ENCODE measurements at places on chromosomes 7 and 10. TPM values are rescaled to one million over a fixed set of nuclear protein-coding genes. Genes with fewer than 3 reads are reported as not detected.
A peak's percentile ranks its signal among the peaks of the same experiment; 100 is the strongest.

- DNase-seq, result no peak
Measured at GRCh38 chr7:97871659-97872024, 566 bp downstream of the ASNS start.

The MYL10 gene
- total RNA-seq, result not detected

GRCh38 chr7:142796501-142797390, 26.0 kb downstream of the PRSS2 start:
- no peak for DNase-seq

DNA sequence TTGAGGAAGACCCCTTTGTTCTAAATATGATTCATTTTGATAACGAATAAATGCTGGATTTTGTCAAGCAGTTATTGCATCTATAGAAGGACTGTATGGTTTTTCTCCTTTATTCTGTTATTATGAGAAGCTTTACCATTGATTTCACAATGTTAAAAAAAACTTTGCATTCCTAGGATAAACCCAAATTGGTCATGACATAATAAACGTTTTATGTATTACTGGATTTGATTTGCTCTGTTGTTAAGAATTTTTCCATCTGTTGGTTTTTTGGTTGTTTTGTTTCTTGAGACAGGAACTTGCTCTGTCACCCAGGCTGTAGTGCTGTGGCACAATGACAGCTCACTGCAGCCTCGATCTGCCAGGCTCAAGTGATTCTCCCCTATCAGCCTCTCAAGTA, 2.2 kb upstream of the DNA2 start:
- DNase-seq, result no peak

DNA sequence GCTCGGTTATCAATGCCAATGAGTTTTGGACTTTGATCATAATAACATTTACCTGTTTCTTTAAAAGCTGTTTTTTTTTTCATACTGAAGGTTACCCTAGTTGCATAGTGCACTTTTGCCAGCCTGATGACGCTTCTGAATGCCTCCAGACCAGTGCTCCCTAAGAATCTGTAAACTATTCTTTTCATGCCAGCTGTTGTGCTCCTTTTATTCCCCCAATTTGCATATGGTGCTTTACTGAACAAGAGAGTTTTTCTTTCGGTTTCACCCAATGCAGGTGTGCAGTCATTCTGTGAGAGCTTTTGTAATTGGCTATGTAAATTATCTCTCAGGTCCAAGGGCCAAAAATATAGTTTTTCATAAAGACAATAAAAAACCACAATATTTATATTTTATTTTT, 48.1 kb upstream of the GLCCI1 start:
- no peak for DNase-seq

The OR2A42 gene
- total RNA-seq, result not detected

The ST8SIA6 gene
- 3.6 TPM for total RNA-seq

The DOCK4 gene
- 17.1 TPM for total RNA-seq

The ZMIZ2 gene
- total RNA-seq, result 43.3 TPM

The ICA1 gene
- 62.5 TPM for total RNA-seq

DNA sequence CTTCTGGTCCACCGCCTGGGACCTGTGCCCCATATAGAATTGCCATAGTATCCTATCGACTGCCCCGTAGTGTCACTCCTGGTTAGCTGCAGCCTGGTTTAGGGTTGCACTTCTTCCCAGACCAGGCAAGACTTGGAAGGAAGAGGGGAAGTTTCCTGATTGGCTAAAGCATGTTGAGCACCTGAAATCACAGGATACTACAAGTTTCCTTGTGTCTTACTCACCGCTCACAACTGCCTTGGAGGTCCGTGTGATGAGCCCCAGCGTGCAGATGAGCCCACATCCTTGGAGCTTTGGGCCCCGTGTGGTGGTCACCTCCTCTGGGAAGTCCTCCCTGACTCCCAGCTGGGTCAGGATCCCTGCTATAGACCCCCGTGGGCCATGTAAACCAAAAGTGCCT, 73.9 kb upstream of the GTF2I start:
- DNase-seq, result no peak

The ANKRD30A gene
- 0.21 TPM for total RNA-seq

- no peak for DNase-seq
Measured at GRCh38 chr10:48594803-48595538, 9.9 kb downstream of the ARHGAP22 start.

The MRPS16 gene
- 78.8 TPM for total RNA-seq

The PILRA gene
- 6.5 TPM for total RNA-seq

- no peak for DNase-seq
Measured at GRCh38 chr7:15594461-15594860, 32.6 kb upstream of the AGMO start.

The TMEM26 gene
- 0.85 TPM for total RNA-seq

The ZYX gene
- 156 TPM for total RNA-seq

- DNase-seq, result no peak
Measured at GRCh38 chr10:111338035-111338434, 261.2 kb downstream of the ADRA2A start.

- no peak for DNase-seq
Measured at GRCh38 chr7:80134115-80134535, 506 bp upstream of the GNAI1 start.

The DYDC2 gene
- not detected for total RNA-seq

- no peak for DNase-seq
Measured at GRCh38 chr7:136058546-136058945, 81.4 kb upstream of the MTPN start.

DNA sequence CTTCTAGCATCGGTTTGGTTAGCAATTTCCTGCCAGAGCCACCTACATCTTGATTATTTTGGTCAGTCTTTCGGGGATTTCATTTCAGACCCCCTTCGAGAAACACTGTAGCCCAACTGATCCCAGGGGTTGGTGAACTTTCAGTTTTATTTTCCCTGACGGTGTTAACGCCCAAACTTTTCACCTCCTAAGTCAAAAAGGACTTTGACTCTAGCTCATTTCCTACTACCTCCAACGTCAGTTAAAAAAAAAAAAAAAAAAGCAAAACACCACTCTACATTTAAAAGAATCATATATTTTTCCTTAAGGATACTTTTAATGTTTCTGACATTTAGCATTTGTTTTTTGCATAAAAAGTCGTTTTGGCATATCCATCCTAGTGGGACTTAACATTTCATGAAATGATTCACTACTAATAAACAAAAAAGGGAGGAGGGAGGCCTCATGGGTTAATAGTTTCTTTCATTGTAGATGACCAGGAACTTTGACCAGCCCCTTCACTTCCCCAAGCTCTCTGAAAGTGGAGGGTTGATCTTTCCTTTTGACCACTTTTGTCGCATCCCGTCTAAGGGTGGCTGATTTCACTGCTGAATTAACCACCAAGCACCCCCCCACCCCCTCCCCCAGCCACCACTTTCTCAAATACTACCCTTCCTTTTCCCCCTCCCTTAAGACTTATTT, 764 bp upstream of the TCF7L2 start:
- no peak for DNase-seq

GRCh38 chr7:2478399-2478785, 2.2 kb upstream of the GRIFIN start:
- peak; percentile 76 for DNase-seq

The TFEC gene
- 4.0 TPM for total RNA-seq

GRCh38 chr7:111508387-111508786, 53.9 kb downstream of the IMMP2L start:
- no peak for DNase-seq

DNA sequence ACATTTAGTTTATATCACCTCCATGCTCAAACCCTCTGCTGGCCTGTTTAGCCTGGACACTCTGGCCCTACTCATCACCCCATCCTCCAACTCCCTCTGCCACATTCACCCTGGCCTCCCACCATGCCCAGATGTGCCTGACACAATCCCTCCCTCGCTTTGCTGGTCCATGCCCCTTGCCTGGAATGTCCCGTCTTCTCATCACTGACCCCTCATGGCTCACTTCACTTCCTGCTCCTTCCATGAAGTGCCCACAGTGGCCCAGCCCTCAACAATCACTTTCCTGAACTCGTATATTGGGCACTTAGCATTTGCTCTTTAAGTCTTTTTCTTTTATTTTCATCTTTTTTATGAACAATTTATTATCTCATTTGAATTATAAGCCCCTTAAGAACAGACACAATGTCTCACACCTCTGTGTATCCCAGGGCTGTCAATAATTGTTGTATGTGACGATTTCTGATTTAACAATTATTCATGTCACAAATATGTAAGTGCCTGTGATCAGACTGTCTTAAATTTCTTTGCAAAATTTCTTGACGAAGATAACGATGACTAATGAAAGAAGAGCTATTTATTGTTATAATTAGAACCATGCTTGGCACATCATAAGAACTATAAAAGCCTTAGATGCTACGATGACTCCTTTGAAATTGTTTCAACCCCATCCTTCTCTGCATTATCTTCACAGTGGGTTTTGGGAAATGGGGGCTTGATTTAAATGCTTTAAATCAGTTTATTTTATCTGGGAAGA, 209.9 kb upstream of the YAE1 start:
- no peak for DNase-seq

DNA sequence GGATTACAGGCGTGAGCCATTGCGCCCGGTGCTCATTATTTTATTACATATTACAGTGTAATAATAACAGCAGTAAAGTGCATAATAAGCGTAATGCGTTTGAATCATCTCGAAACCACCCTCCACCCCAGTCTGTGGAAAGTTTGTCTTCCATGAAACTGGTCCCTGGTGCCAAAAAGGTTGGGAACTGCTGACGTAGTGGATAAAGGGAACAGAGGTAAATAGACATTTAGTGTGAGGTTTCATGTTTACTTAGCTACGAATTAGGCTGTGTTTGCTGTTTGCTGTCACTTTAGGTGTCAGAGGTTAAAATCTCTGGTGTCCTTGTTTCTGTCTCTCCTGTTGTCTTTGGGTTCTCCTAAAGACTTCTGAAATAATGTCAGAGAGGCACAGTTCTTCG, 60.3 kb upstream of the SLC39A12 start:
- DNase-seq, result no peak

The TMEM236 gene
- 0.71 TPM for total RNA-seq

DNA sequence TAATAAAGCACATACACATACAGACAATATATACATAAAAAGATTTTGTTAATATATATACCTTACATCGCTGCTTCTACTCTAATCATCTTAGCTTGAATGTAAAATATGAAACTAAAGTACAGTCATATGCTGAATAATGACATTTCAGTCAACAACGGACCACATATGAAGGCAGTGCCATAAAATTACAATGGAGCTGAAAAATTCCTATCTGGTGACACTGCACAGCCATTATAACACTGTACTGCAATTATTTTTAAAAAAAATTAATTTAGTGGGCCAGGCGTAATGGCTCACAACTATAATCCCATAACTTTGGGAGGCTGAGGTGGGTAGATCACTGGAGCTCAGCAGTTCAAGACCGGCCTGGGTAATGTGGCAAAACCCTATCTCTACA, 122.3 kb downstream of the JMJD1C start:
- DNase-seq, result no peak

The UNCX gene
- not detected for total RNA-seq

- DNase-seq, result no peak
Measured at GRCh38 chr10:78458983-78459638, 425.4 kb downstream of the RPS24 start.

The PAPOLB gene
- 0.26 TPM for total RNA-seq

GRCh38 chr7:100122067-100122466, 2.6 kb downstream of the CNPY4 start:
- no peak for DNase-seq

Data from left cardiac atrium (tissue), 4 donors.